ENCODE measurements at places on chromosomes 4 and X.

DNA sequence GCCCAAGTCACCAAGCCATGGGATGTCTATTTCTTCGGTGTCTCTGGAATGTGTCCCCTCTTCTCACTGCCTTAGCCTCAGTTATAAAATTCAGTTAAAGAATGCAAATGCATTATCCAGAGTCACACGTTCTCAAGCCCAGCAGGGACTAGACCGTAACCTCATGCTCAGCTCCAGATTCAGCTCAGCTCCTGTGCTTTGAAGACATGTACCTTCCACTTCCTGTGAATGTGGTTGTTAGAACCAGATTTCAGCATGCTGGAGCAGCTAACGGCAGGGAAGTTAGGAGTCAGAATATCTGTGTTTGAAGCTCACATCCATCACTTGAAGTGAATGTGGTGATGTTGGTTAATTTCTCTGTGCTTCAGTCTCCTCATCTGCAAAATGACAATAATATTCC is 26.7 kb downstream of the GEMIN8 start:
- no peak for DNase-seq

GRCh38 chr4:35982318-35982717 is 262.0 kb downstream of the ARAP2 start:
- DNase-seq, result no peak

DNA sequence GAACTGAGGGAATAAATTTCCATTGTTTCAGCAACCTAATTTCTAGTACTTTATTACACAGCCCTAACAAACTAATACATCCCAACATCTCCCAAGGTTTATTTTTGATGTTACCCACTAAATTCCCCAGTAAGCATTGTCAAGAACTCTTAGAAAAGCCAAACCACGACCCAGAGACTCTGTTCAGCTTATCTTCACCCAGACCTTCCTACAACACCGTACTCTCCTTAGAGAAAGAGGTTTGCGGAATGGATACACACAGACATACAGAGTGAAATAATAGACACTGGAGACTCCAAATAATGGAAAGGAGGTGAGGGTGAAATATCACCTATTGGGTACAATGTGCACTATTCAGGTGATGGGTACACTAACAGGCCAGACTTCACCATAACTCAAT is 75.6 kb downstream of the LRBA start:
- no peak for DNase-seq

GRCh38 chr4:183175631-183176232 is 76.7 kb downstream of the WWC2 start:
- DNase-seq, result no peak

GRCh38 chr4:159210975-159211374 is 108.1 kb downstream of the RAPGEF2 start:
- DNase-seq, result no peak

- no peak for DNase-seq
Observed at GRCh38 chrX:127085939-127086338, 266.4 kb downstream of the PRR32 start.

DNA sequence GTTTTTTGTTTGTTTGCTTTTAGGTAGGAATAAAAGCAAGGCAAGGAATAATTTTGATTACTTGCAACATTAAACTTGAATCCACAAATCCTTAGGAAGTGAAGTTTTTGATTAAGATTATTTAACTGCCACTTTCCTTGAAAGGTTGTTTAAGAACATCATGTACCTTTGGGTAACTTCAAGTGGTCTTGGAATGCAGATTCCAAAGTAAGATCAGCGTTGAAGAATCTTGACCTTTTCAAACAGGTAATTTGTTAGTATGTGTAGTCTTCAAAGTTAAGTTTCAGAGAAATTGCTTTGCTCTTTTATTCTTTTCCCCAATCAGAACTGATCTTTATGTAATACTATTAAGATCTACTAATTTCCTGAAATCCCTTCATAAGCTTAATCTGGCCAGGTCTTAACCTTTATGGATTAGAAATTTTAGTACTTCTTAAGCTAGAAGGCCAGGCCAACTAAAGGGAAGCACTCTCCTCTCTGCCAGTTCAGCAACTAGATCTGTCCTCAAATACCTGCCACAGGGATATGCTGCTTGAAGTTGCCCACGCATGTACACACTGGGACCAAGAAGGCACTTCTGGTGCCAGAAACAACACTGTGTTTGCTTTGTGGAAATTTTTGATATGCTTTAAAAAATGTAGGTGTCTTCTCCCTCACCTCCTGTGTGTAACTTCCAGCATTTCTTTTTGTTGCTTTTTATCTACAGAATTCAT is 7.4 kb downstream of the NPNT start:
- no peak for DNase-seq

GRCh38 chr4:19205853-19206252 is 1045.9 kb upstream of the SLIT2 start:
- DNase-seq, result no peak

- DNase-seq, result no peak
Observed at GRCh38 chr4:75779105-75779757, 54.9 kb downstream of the USO1 start.

DNA sequence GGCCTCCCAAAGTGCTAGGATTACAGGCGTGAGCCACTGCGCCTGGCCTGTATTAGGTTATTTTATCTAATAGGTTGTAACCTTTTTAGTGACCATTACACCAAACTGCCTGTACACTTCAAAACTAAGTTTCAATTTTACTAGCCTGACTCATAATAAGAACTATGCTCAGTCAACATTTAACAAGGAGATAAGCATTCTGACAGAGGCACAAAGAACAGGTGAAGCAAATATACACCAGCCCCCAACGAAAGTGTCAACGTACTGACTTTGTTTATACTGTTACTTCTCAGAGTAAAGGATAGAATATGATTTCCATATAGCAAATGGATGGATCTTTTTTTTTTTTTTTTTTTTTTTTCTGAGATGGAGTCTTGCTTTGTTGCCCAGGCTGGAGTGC is 62.8 kb downstream of the SHISA3 start:
- no peak for DNase-seq

DNA sequence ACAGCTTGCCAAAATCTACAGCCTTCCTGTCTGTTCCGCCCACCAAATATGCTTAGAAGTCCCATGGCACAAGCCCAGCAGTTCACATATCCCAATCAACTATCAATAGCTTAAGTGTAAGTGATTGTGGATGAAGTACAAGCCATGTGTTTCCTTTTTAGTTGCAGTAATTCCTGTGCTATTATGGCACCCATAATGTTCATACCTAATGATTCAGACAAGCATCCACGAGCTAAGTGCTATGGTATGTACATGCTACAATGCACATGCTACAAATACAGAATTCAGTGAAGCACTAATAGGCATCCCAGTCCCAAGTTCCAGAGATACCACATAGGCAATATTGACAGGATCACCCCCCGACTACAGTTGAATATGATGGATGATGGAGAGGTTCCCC is 94.5 kb downstream of the PCDH19 start:
- no peak for DNase-seq

DNA sequence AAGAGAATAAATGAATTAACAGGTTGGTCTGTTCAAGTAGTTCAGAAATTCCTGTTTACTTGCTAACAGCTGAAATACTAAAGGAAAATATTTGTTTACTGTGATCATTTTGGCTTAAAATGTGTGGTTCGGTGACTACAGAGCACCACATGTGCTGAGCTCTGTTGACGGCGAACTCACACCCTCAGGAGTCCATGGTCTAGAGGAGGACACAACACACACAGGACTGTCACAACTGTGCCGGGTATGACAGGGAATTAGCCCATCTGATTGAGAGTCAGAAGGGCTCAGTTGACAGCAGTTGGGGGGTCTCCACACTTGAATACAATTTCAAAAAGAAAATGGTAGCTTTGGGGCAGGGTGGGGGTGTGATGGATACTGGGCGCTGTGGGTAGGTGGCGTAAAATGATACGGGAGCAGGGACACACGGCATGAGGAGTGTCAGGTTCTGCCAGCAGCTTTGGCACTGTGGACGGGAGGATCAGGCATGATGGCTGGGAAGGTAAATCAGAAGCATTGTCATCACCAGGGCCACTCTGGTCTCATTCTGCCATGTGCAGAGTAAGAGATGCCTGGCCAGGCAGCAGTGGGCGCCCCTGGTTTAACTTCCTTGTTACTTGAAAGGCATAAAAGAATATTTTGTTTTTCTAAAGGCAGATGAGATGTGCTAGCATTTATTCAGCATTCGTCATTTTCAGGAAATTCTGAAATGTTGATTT is 33.3 kb downstream of the CLDN22 start:
- DNase-seq, result no peak

- DNase-seq, result no peak
Observed at GRCh38 chr4:159191989-159192388, 89.1 kb downstream of the RAPGEF2 start.

DNA sequence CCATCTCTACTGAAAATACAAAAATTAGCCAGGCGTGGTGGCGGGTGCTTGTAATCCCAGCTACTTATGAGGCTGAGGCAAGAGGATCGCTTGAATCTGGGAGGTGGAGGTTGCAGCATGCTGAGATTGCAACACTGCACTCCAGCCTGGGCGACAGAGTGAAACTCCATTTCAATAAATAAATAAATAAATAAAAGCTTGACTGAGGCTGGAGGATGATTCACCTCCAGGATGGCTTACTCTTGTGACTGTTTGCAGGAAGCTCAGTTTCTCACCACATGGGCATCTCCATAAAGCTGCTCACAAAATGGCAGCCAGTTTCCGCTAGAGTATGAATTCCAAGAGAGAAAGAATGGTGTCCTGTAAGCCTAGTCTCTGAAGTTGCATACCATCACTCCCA is 191.7 kb upstream of the EDNRA start:
- no peak for DNase-seq

- no peak for DNase-seq
Observed at GRCh38 chr4:121139533-121140222, 24.4 kb downstream of the TNIP3 start.

- DNase-seq, result no peak
Observed at GRCh38 chr4:4985036-4985435, 34.2 kb downstream of the CYTL1 start.

DNA sequence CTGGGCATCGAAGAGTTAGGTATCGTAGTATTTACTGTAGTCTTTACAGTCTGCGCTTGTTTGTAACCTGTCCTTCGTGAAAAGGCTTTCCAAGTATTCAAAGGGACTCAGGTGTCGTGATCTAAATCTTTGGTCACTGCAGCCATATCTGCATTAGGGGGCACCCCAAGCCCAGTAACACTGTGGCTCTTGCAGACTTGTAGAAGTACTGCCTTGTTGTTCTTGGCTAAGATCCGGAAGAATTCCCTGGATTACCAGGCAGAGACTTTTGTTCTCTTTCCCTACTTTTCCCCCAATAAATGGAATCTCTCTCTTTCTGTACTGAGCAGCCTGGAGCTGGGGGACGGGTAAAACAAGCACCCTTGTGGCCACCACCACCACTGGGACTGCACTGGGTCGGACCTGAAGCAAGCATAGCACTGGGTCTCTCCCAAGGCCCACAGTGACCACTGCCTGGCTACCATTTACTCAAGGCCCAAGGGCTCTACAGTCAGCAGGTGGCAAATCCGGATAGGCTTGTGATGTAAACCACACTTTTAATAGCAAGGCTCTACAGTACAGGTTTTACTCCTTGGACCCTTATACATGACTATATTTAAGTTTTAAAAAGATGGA is 12.0 kb downstream of the CXorf58 start:
- no peak for DNase-seq

- no peak for DNase-seq
Observed at GRCh38 chr4:145719752-145720624, 40.0 kb downstream of the C4orf51 start.

- no peak for DNase-seq
Observed at GRCh38 chr4:78379991-78380729, 171.4 kb upstream of the ANXA3 start.

DNA sequence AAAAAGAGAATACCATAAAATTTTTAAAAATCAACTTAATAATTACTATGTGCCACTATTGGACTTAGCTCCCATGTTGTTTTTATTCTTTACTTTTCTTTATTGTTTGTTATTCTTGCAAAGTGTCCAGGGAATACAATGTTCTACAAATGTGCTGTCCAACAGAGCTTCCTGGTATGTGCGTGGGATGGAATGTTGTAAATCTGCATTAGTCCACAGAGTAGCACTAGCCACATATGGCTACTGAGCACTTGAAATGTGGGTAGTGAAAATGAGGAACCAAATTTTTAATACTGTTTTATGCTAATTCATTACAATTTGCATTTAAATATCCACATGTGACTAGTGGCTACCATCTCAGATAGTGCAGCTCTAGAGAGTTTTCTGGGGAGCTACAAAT is 14.3 kb upstream of the CORIN start:
- no peak for DNase-seq

GRCh38 chr4:24137671-24138601 is 248.1 kb upstream of the PPARGC1A start:
- no peak for DNase-seq

DNA sequence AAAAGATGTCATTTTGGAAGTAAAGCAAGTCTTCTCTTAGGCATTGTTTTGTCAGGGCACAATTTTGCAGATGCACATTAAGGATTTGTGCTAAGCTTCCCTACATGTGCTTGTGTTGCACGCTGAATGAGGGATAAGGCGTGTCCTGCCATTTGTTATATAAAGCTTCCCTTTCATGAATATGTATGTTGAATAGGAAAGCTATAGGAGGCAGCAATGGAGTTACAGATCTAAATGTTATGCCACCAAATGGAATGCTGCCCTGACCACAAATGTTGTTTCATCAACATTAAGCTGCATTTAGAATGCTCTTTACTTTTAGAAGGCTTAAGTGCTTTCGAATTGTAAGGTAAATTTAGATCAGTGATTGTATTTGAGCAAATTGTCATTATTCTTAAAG is 20.9 kb downstream of the SGMS2 start:
- DNase-seq, result no peak
